HTR-8/SVneo (cell line): ENCODE measurements at places on chromosomes 2 and 18.

GRCh38 chr18:33914399-33914798, 310.3 kb downstream of the NOL4 start:
- DNase-seq: no peak

DNA sequence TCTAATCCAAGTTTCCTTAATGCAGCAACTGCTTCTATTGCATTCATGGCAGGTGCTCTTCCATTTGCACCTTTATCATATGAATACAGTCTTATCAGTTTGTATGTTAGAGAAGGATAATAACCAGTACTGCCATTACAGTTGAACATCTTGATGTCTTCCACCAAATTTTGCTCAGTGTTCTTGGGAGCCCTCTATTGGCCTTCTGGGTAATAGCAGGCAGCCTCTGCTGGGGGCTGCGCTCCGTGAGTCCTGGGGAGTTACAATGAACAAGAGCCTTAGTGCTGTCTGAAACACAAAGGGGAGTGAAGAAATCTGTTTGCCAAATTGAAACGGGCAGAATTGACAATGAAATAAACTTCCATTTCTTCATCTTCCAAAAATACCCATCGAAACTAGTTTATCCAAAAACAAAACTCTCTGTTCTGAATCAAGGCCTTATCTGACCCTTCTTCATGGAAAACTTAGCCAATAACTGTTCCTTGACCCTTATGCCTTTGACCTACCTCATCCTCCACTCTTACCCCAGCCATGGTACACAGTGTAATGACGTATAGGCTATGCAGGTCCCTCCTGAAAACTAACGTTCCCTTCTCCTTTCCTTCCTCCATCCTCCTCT, 79.9 kb downstream of the ALK start:
- peak; percentile 43 for DNase-seq

DNA sequence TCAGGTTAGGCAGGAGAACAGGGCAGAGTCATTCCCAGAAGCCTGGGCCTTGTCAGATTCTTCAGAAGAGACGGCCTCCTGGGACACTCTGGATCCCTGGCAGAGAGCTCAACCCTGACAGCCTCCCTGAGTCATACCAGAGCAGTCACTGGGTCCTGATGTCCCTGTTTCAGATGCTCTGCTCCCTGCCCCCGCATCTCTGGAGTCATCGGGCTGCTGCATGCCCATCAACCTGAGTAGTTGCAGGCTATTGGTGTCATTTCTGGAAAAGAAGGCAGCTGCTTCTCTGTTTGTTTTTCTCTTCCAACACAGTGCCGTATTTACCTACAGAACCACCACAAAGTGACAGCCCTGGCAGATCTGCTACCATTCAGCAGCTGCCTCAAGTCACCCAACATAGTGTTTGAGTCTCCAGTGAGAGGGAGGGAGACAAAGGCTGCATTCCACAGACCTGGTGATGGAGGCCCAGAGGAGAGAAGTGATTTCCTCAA, 145.1 kb downstream of the B3GNT2 start:
- peak; percentile 25 for DNase-seq

DNA sequence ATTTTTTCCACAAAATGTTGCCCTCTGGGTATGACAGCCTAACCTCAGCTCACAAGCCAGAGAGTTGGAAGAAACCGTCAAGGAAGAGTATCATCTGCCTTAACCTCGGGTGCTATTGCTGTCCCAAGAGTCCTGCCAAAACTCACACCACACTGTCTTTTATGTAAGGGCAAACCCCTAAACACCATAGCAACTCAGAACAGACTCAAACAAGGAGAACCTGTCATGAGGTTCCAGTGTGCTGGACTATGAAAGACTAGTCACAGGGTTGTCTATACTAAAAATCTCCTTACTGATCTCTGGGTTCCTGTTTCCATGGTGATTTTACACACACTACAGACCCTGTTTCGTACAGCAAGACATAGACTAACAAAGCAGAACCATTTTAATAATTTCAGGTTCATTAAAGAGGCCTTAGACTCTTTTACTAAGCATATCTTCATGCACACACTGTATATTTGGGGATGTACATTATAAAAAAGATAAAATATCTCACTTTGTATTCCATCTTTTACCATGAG, 159.8 kb downstream of the PKP4 start:
- no peak for DNase-seq

DNA sequence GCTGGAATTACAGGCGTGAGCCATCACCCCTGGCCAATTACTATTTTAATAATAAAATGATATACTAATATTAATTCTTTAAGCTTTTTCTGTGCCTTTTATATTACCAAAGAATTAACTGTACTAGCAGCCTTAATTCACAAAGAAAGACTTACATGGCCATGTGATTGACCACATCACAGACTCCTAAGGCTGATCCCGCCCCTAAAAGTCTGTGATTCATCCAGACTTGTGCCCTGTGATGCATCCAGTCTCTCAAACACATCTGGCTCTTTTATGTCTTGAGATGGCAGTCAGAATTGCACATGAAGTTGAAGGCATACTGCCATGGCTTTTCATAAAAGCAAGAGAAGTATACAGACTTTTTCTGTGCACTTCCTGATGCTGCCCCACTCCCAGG, 91.7 kb downstream of the DTNA start:
- DNase-seq: no peak

DNA sequence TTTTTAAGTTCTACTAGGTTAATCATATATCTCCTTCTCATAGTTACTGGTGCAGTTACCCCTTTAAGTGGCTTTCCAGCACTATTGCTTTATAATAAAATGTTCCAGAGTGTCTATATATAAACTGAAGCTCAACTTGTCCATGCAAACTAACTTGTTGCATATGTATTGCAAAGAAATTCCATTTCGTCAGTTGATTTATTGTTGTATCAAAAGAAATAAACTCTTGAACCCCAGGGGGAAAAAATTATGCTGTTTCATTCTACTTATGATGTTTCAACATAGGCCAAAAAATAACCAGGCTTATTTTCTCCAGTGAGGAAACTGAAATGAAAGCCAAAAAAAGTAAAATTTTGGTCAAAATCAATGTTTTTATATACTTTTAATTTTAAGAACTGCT, 491.9 kb downstream of the NR4A2 start:
- DNase-seq: no peak

- no peak for DNase-seq
These were observed 420 bp downstream of the PIGN start for GRCh38 chr18:62186499-62186773.

GRCh38 chr18:30987467-30988241, 54.9 kb downstream of the DSC3 start:
- DNase-seq: no peak

DNA sequence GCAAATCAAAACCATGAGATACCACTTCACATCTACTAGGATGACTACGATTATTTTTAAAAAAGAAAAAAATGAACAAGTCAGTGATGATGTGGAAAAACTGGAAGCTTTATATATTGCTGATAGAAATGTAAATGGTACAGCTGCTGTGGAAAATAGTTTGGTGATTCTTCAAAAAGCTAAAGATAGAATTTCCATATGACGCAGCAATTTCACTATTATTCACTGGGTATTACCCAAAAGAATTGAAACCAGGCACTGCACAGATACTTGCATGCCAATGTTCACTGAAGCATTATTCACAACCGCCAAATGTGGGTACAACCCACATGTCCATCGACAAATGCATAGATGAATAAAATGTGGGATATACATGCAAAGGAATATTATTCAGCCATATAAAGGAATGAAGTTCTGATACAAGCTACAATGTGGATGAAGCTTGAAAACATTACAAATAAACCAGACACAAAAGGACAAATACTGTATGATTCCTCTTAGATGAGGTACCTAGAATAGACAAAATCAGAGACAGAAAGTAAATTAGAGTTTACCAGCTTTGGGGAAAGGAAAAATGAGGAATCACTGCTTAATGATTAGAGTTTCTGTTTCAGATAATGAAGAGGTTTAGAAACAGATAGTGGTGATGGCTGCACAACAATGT, 11.1 kb downstream of the RTTN start:
- no peak for DNase-seq

DNA sequence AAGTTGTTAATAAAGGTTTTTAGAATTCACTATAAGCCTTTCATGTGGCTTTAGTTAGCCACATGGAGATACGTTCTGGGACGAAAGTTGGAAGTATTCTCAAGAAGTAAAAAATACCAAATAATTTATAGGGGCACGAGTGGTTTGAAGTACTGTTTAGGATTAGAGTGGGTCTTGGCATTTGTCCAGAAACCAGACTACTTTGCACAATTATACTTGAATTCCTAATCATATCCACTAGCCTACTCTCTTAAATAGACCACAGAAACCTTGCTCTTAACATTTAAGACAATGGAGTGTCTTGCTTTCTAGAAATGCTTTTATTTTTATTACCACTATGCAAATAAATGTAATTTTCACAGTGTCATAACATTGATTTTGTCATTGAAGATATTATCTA, 44.6 kb downstream of the UBE2E3 start:
- no peak for DNase-seq

DNA sequence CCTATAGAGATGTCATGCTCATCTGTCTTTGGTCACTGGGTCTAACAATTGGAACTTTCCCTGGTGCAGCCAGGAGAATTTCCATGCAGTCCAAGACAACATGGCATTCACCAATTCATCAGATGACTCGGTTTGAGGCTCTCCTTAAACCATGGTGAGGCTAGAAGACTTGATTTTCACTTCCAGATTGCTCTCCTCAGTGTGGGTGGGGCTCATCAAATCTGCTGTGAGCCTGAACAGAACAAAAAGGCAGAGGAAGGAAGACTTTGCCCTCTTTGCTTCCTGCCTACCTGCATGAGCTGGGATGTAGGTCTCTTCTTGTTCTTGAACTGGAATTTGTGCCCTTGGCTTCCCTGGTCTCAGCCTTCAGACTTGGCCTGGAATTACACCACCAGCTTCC, 203.4 kb upstream of the TRIB2 start:
- no peak for DNase-seq

- no peak for DNase-seq
These were observed 4.1 kb downstream of the RRM2 start for GRCh38 chr2:10126632-10127026.

DNA sequence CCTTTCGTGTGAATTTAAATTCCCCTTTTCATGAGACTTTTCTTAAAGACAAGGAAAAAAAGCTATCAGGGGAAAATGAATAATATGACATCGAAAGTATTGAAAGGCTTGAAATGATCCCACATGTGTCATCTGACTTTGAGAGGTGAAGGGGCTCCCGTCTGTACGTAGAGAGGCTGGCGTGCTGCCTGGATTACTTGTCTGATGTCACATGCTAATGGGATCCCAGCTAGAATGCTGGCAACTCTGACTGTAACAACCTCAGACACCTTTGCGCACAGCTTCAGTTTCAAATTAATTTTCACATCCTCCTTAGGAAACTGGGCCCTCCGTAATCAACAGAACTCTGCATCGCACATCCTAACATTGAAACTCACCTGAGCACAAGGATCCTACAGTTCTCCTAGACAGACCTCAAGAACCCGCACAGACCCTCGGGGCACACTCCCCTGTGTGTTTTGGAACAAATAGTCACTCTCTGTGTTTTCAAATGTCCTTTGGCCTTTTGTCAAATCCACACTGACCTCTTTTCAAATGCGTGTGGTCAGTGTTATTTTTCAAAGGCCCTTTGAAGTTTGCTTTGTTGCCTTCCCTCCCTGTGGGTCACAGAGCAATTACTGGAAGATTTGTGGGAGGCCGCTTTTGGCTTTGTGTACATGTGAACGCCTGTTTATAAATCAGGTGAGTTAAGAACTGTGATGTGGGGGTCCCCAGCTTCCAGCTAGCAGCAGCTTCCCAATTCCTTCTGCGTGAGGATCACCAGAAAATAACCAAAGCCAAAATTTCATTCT, 65.9 kb downstream of the IL1R2 start:
- no peak for DNase-seq

DNA sequence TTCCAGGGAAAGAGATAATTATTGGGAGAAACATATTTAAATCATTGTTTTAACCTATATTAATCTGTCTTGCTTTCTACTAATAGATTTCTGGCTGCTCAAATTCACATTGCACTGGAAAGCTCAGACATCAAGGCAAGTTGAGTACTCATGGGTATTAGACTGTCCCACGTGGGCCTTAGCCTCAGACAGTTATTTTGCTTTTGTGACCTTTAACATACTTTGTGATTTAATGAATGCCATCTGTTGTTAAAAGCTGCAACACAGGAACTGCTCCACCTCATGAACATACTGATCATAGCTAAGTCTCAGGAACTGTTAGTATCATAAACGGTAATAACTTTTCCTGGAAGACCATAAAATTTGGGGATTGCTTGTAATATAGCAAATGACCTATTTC, 2.7 kb upstream of the LCT start:
- DNase-seq: peak; percentile 15

- no peak for DNase-seq
These were observed 34.0 kb downstream of the TSHZ1 start for GRCh38 chr18:75244351-75245313.

DNA sequence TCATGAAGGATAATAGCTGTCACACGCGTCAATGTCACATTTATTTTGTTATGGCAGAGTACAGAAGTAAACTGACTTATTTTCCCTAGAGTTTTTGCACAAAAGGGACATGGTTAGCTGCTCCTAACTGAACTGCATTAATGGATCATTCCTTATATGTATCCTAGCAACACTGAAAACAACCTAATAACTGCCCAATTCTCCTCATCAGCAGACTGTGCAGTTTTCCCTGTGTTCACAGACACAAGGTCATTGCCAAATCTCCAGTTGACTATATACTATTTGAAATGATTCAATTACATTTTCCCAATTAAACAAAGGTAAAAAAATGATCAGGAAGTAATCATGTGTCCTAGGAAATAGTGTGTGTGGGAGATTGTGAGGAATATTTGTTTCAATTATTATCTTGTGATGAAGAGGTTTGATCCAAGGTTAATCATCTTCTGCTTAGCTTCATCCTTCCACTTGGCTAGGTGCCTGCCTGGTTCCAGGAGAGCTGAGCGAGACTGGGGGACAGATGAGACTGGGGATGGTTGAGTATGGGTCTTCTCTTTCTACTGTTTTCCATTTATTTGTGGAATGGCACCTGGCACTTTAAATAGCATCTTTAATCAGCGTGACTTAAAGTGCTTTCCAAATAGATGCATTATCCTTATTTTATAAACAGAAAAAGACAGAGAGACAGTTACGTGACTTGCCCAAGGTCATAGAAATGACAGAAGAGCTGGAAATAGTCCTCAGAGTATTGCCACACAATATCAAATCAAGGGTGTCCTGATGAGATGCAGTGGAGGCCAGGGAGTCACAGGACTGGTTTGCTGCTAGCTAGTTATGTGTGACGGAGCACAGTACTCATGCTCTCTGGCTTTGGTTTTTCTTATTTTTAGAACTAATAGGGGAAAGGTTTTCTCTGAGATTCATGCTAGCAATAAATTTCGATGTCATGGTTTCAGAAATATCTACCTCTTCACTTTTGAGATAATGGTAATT, 335.6 kb downstream of the PIK3C3 start:
- DNase-seq: no peak

DNA sequence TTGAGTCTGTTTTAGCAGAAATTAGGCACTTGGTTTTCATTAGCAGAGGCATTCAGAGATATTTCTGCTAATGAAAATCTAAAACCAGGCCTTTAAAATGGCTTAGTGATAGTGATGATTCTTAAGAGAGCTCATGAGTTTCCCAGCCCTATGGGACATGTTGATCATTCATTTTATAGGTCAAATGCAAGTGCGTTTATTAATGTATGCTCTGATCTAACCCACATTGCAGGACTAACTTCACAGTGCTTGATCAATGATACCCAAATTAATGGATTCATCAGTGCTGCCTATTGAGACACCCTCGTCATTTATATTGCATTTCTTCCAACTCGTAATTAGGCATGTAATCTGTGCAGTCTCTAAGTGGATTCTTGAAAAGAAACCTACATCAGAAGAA, 54.7 kb upstream of the ETAA1 start:
- no peak for DNase-seq
